ENCODE measurements at places on chromosomes 4 and X. TPM values are rescaled to one million over a fixed set of nuclear protein-coding genes. Genes with fewer than 3 reads are reported as not detected.

DNA sequence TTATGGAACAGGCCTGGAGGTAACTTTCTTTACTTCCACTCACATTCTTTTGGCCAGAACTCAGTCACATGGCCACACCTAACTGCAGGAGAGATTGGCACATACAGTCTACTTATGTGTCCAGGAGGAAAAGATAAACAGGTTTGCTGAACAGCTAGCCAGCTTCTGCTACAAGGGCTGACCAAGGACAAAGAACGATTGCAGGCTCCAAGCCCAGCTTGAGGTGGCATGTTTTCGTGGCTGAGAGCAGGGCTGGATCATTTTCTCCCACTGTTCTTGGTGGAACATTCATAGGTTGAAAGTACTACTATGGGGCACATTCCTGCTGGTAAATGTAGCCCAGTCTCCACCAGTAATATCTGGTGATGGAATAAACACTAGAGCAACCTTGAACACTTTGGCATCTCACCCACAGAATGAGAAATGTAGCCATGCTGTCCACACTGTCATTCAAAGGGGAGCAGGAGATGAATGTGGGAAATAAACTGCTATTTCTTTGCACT is 28.2 kb downstream of the NHS start:
- no peak overlapping the region for H3K27ac ChIP-seq
- no peak overlapping the region for H3K4me3 ChIP-seq
- DNase-seq = no peak
- no peaks in the 10 kb centered on the region for H3K27me3 ChIP-seq

- no peaks in the 10 kb centered on the region for H3K4me1 ChIP-seq
- no peak overlapping the region for H3K4me3 ChIP-seq
- H3K36me3 ChIP-seq = no peaks in the 10 kb centered on the region
- no peak overlapping the region for H3K27ac ChIP-seq
Measured at GRCh38 chrX:53073115-53073586, 9.0 kb upstream of the TSPYL2 start.

- no peak for DNase-seq
- no peak overlapping the region for H3K4me3 ChIP-seq
- no peak overlapping the region for H3K27ac ChIP-seq
- H3K36me3 ChIP-seq = no peaks in the 10 kb centered on the region
Measured at GRCh38 chrX:72666451-72666850, 47.7 kb downstream of the PHKA1 start.

- no peaks in the 10 kb centered on the region for H3K27me3 ChIP-seq
- no peaks in the 10 kb centered on the region for H3K4me1 ChIP-seq
- H3K4me3 ChIP-seq = no peak overlapping the region
- no peak for DNase-seq
Measured at GRCh38 chr4:108586778-108587177, 33.6 kb upstream of the RPL34 start.

DNA sequence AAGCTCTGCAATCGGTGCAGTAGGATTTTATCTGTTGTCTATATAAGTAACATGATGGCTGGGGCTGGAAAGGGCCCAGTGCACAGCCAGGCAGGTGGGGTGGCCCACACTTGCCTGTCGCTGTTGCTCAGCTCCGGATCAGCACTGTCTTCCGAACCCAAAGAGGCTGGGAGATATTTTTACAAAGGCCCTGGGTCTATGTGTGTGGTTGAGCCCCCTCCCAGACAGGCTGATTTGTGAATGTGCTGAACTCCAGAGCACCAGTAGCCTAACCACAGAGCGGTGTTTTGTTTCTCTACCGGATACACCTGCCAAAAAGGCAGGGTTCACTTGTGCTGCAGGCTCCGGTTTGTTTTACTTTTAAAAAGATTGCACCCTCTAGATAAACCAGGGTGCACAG is 33.5 kb upstream of the CHRNA9 start:
- no peak overlapping the region for H3K27ac ChIP-seq
- H3K36me3 ChIP-seq = no peaks in the 10 kb centered on the region
- no peak overlapping the region for H3K4me3 ChIP-seq
- no peak for DNase-seq

DNA sequence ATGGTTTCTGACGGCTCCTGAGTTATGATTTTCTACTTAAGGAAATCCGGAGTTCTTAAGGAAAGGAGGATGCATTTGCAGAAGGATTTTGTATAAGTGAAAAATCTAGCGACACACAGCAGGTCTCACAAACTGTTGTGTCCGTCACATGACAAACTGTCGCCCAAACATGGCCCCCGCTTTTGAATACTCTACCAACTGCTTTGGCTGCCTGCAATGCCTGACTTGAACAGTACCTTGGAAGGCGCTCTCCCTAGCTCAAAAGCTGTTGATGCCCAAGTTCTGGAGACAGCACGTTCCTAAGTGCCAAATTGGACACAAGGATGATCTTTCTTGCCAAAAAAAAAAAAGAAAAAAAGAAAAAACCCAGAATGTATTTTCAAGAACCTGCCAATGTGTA is 103.2 kb downstream of the ENPP6 start:
- H3K4me1 ChIP-seq = no peaks in the 10 kb centered on the region
- no peak overlapping the region for H3K27ac ChIP-seq
- no peaks in the 10 kb centered on the region for H3K27me3 ChIP-seq
- no peak overlapping the region for H3K4me3 ChIP-seq
- no peaks in the 10 kb centered on the region for H3K36me3 ChIP-seq

CFI gene
- total RNA-seq = 56.5 TPM

GRCh38 chr4:121778991-121779628 is 14.1 kb upstream of the SMIM43 start:
- H3K4me1 ChIP-seq = no peaks in the 10 kb centered on the region
- peaks cover 3% of the 10 kb centered on the region for H3K27me3 ChIP-seq
- no peak for DNase-seq
- no peak overlapping the region for H3K4me3 ChIP-seq

GRCh38 chr4:42655269-42655637 is 1.7 kb downstream of the ATP8A1 start:
- H3K4me3 ChIP-seq = peak overlapping the region; percentile 73
- peaks cover 9% of the 10 kb centered on the region for H3K4me1 ChIP-seq
- H3K27me3 ChIP-seq = no peaks in the 10 kb centered on the region
- no peak overlapping the region for H3K27ac ChIP-seq
- H3K36me3 ChIP-seq = no peaks in the 10 kb centered on the region

GRCh38 chr4:188701952-188702351 is 562.7 kb downstream of the TRIML1 start:
- H3K4me1 ChIP-seq = no peaks in the 10 kb centered on the region
- H3K36me3 ChIP-seq = no peaks in the 10 kb centered on the region
- H3K27me3 ChIP-seq = no peaks in the 10 kb centered on the region
- no peak for DNase-seq
- H3K27ac ChIP-seq = no peak overlapping the region
- no peak overlapping the region for H3K4me3 ChIP-seq

H2BW2 gene
- not detected for total RNA-seq

DNA sequence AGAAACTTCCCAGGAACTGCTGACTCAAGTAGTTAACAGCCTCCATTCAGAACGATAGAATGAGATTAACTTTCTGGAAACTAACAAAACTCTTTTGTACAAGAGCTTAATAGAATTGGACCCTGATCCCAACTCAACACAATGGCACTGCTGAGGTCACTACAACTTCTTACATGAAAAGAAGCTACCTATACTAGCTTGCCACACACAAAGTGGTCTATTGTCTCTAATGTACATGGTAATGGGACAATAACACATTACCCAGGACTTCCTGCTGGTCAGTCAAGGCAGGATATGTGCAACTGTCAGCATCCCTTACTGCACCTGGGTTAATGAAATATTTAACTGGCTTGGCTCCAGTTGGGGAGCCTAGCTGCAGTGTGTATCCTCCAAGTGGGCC is 56.2 kb downstream of the BRCC3 start:
- H3K36me3 ChIP-seq = no peaks in the 10 kb centered on the region
- no peak overlapping the region for H3K27ac ChIP-seq
- no peak for DNase-seq
- H3K27me3 ChIP-seq = no peaks in the 10 kb centered on the region
- no peak overlapping the region for H3K4me3 ChIP-seq
- no peaks in the 10 kb centered on the region for H3K4me1 ChIP-seq

SAP30 gene
- total RNA-seq = 29.8 TPM

DNA sequence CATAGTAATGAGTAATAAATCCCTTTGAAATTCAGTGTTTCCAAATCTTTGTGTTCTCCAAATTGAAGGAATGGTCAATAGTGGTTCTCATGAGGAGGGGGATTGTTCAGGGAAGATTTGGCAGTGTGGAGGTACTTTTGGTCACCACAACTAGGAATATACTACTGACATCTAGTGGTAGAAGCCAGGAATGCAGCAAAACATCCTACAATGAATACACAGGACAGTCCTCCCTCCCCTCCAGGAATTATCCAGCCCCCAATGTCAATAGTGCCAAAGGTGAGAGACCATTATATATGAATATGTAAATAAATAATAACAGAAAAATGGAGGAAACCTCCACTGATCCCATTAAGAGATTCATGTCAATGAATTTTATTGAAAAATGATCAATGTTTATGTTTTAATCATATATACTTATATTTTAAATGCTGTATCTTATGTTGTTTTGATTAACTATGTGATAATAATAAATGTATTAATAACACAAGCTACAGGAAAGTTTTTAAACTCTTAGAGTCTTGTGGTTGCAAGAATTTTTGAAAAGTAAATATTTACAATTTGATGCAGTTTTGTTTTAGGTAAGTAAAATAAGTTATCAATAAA is 14.4 kb upstream of the FAM9A start:
- peaks cover 8% of the 10 kb centered on the region for H3K27me3 ChIP-seq
- no peak overlapping the region for H3K27ac ChIP-seq
- DNase-seq = no peak
- H3K4me1 ChIP-seq = no peaks in the 10 kb centered on the region
- H3K4me3 ChIP-seq = no peak overlapping the region
- H3K36me3 ChIP-seq = no peaks in the 10 kb centered on the region

ADH7 gene
- total RNA-seq = not detected

CENPE gene
- 1.3 TPM for total RNA-seq

OPRPN gene
- total RNA-seq = not detected

TMEM47 gene
- 37.0 TPM for total RNA-seq

GPR101 gene
- not detected for total RNA-seq

KCND1 gene
- total RNA-seq = 1.2 TPM

MAGEC3 gene
- not detected for total RNA-seq

- no peaks in the 10 kb centered on the region for H3K36me3 ChIP-seq
- DNase-seq = no peak
- no peak overlapping the region for H3K4me3 ChIP-seq
- no peak overlapping the region for H3K27ac ChIP-seq
- no peaks in the 10 kb centered on the region for H3K4me1 ChIP-seq
Measured at GRCh38 chr4:138647433-138647832, 368.1 kb upstream of the NOCT start.

GRCh38 chr4:95013236-95013635 is 255.5 kb downstream of the BMPR1B start:
- H3K4me1 ChIP-seq = no peaks in the 10 kb centered on the region
- no peaks in the 10 kb centered on the region for H3K36me3 ChIP-seq
- no peak overlapping the region for H3K4me3 ChIP-seq
- no peak for DNase-seq
- H3K27ac ChIP-seq = no peak overlapping the region

GRCh38 chr4:3419836-3420605 is 21.7 kb upstream of the HGFAC start:
- H3K4me3 ChIP-seq = no peak overlapping the region
- H3K4me1 ChIP-seq = no peaks in the 10 kb centered on the region
- no peak overlapping the region for H3K27ac ChIP-seq
- no peak for DNase-seq

CXorf65 gene
- not detected for total RNA-seq

MAGEA10 gene
- not detected for total RNA-seq
